ENCODE measurements at places on chromosomes 6 and 20. TPM values are rescaled to one million over a fixed set of nuclear protein-coding genes. Genes with fewer than 3 reads are reported as not detected.

Gene ALDH8A1
- total RNA-seq, result 0.25 TPM

Gene COL21A1
- 1.2 TPM for total RNA-seq

Gene ELOVL2
- not detected for total RNA-seq

Gene PPP1R3G
- 0.89 TPM for total RNA-seq

Gene SOX18
- 75.7 TPM for total RNA-seq

Gene GINS1
- 5.9 TPM for total RNA-seq

Gene CLVS2
- not detected for total RNA-seq

Gene CALHM6
- total RNA-seq, result 1.0 TPM

Gene SLC52A3
- not detected for total RNA-seq

Gene C2
- total RNA-seq, result not detected
